ENCODE measurements at places on chromosomes 5 and 9. TPM values are rescaled to one million over a fixed set of nuclear protein-coding genes. Genes with fewer than 3 reads are reported as not detected.
A peak's percentile ranks its signal among the peaks of the same experiment; 100 is the strongest.

DNA sequence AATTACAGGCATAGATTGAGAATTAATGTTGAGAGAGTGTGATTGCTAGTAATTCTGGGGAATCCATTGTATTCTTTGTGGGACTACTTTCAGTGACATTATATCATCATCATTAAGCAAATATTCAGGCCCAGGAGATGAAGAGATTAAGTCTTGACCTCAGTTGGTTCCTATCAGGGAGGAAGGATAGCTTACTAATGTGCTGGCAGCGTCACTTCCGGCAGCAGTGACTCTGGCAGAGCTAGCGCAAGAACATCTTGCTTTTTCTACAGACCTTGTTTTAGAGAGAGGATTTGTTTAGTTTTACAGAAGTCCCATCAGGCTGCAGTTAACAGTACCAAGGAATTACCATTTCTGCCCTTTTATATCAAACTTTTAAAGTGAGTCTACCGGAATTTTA, 20.3 kb downstream of the OSTF1 start:
- no peak for DNase-seq

- no peak for DNase-seq
These were observed 42.0 kb downstream of the TRPM3 start for GRCh38 chr9:71079451-71079850.

DNA sequence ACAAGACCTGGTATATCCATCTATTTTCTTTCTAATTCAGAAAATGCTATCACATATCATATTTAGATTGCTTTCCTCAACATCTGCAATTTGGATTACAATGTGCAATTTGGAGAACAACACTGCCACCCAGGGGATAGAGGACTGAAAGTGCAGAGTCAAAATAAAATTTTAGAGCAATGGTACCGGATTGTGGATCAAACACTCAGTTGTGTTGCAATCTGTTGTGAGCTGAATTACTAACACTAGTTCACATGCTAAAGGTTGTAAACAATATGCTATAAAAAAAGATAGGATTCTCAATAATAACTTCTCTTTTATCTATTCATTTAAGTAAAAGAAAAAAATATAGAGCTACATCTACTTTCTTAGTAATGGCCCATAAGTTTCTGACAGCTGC, 11.9 kb upstream of the SRFBP1 start:
- peak; percentile 76 for DNase-seq

GRCh38 chr5:151602806-151603205, 11.7 kb upstream of the FAT2 start:
- DNase-seq: no peak

GRCh38 chr9:2181792-2182191, 166.6 kb downstream of the SMARCA2 start:
- DNase-seq: no peak

DNA sequence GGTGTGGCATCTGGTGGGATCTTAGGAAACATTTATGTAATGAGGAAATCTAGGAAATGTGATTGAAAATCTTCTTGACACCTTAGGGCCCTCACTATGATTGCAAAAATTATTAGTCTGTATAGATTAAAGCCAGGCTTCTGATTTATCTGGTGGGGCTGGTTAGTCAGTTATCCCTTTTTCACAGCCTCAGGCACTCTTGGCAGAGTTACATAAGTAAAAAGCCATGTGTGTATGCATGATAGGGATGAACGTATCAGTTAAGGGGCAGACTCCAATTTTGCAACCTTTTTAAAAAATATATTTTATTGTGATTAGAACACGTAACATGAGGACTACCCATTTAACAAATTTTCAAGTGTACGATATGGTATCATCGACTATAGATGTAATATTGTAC, 30.6 kb upstream of the RAB14 start:
- no peak for DNase-seq

Gene GRXCR2
- total RNA-seq: not detected

Gene PCDHGB6
- total RNA-seq: 8.0 TPM

Gene TRIP13
- 3.8 TPM for total RNA-seq

Gene MZB1
- not detected for total RNA-seq

Gene STK32A
- total RNA-seq: 1.8 TPM

Gene KDM3B
- total RNA-seq: 48.3 TPM

Data from osteoblast (primary cell).